ENCODE measurements at places on chromosomes 5 and 9. TPM values are rescaled to one million over a fixed set of nuclear protein-coding genes. Genes with fewer than 3 reads are reported as not detected.

GRCh38 chr9:846852-847251, 5.4 kb downstream of the DMRT1 start:
- DNase-seq: no peak

- DNase-seq: no peak
Measured at GRCh38 chr9:79693750-79694149, 122.0 kb downstream of the TLE4 start.

GRCh38 chr9:84996716-84997115, 327.2 kb downstream of the NTRK2 start:
- DNase-seq: no peak

DNA sequence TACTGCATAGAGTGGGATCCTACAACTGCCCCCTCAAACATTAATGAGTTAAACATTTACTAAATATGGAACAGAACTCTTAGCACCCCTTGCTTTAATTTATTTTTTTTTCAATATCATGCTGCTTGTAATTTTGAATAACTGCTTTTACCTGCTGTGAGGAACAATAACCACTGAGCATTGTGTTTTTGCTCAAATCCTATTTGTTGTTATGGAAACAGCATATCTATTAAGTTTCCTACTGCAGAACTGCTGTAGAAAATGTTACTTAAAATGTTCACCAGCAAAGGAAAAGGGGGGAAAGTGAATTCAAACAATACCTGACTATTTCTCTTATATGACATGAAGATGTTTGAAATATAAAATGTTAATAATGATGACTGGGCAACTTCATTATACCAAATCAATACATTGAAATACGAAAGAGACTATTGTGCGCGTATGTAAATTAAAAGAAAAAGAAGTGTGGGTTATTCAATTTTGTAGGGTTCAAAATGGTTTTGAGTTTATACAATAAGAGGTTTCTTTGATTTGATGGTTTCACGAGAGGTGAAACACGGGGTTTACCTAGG, 1043.8 kb upstream of the NUDT12 start:
- DNase-seq: no peak

DNA sequence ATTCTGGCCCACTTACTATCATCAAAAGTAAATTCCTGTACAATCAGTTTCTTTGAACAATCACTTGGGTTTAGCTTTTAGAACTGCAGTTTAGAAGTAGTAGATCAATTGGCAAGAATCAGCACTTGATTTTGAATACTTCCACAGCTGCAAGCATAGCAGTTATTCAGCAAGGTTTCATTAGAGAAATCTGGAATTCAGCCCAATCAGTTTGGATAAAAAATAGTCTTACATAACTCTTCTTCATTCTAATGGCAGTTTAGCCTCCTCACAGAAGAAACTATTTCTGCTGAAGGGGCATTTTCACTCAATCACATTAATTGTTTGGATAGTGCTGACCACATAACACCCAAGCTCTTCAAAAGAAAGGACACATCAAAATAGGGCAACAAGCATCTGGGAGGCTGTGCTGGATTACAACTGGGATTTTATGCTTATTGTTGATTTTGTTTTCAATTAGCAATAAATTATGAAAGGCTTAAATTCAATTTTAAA, 336.2 kb upstream of the PDE4D start:
- no peak for DNase-seq

- DNase-seq: no peak
Measured at GRCh38 chr5:132008961-132009680, 2.3 kb downstream of the ACSL6 start.

- no peak for DNase-seq
Measured at GRCh38 chr9:123631862-123632261, 275.9 kb downstream of the CRB2 start.

DNA sequence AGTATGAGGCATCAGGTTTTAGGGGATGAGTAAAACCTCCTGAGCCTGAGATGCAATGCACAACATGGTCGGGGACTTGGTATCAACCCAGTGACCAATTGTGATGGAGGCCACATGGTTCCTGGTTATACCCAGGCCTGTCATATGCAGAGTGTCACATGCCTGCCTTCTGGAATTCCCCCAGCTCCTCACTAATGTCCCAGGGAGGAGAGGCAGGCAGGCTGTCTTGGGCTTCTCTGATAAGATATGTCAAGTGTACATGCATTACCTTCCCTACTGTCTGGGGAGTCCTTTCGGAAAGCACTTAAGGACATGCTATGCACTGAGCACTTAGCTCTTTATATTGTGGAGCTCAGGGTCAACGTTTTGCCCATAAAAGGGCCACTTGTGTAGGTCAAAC, 14.2 kb upstream of the PALM2AKAP2 start:
- DNase-seq: no peak

GRCh38 chr5:149363936-149364335, 6.1 kb downstream of the PCYOX1L start:
- no peak for DNase-seq

- peak; percentile 65 for DNase-seq
Measured at GRCh38 chr9:18721267-18721994, 247.5 kb downstream of the ADAMTSL1 start.

GRCh38 chr5:150114102-150114641, 27.8 kb upstream of the CSF1R start:
- DNase-seq: no peak

- DNase-seq: no peak
Measured at GRCh38 chr5:111892949-111893348, 136.0 kb upstream of the NREP start.

DNA sequence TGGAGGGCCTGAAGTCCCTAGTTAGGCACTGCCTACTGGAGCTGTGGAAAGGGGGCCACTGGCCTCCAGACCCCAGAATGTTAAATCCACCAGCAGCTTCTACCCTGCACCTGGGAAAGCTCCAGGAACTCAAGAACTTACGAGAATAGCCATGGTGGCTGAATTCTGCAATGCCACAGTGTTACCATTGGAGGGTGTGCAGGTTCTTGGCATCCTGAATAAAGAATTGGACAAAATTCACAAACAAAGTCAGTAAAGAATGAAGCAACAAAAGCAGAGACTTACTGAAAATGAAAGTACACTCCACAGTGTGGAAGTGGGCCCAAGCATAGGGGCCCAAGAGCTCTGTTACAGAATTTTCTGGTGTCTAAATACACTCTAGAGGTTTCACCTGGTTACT, 107.0 kb downstream of the PRDM9 start:
- no peak for DNase-seq

GRCh38 chr9:30773427-30773826, 1611.0 kb upstream of the ACO1 start:
- no peak for DNase-seq

DNA sequence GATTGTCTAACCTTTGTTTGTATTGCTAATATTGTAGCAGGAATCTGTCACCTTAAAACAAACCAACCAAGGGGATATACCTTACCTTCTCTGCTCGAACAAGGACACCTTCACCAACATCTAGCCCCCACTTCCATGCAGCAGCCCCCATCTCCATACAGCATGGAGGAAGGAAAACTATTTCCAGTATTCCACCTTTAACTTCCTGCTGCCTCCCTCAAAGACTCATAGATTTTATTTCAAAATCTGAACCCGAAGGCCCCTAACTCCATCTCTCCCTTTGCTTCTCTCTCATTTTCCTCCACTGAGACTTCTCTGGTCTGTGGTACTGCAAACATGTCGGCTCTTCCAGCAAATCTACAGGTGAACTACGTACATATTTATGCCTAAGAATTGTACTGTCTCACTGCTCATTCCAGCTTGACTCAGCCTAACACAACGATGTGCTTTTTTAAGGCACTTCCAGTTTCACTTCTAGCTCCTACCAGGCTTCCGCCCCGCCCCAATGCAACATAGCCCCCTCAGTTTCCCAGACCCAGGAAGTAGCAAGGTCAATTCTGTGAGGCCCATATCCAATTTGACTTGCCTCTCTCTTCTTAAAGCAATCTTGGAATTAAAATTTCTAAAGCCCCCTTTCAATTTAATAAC, 70.7 kb upstream of the RNF38 start:
- DNase-seq: no peak

- no peak for DNase-seq
Measured at GRCh38 chr9:92722386-92723298, 42.0 kb downstream of the BICD2 start.

DNA sequence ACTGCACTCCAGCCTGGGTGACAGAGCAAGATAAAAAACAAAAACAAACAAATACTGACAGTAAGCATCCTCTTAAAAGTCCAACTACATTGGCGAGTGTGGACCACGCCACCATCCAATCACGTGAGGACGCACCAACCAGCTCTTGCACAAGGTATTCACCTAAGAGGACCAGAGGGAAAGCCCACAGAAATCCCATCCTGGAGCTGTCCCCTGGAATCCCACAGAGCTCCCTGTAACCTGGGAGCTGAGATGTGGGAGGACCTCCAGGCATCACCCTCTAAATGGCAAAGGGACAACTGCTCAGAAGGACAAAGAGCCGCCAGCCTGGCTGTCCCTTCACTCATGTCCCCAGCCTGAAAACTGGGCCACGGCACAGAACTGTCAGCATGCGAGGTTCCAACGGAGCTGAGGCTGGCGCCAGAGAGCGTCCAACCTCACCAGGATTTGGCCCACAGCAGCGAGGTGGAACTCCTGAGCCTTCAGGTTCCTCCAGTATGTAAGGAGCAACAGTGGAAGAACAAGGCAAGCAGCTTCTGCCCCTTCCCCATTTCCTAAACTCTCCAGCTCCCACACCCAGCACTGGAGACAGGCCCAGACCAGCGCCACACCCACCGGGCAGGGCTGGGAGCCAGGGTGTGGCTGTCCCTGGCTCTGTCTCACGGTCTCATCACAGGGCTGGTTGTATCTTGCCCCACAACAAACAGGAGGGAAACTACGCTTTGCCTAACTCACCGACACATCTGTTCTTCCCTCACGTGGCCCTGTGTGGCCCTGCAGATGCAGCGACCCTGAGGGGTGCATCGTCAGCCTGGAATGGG, 15.2 kb downstream of the IPPK start:
- no peak for DNase-seq

GRCh38 chr9:98357921-98358535, 102.6 kb upstream of the TBC1D2 start:
- DNase-seq: no peak

DNA sequence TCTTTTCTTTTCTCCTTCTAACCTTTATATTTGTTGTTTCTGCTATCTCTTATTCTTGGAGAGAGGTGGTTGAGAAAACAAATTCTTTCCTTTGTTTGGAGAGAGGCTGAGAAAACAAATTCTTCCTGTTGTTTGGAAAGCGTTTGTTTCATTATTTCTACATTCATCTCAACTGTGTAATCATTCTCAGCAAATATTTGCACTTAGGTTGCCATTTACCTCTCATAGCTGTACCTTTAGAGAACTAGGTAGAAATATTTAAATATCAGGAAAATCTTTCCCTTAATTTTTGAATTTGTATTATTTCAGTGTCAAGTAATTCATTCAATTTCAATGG, 1824.4 kb upstream of the CDH9 start:
- DNase-seq: no peak

GRCh38 chr5:16742938-16743337, 126.1 kb upstream of the RETREG1 start:
- no peak for DNase-seq

GRCh38 chr9:124369231-124369797, 45.9 kb downstream of the PSMB7 start:
- DNase-seq: no peak

DNA sequence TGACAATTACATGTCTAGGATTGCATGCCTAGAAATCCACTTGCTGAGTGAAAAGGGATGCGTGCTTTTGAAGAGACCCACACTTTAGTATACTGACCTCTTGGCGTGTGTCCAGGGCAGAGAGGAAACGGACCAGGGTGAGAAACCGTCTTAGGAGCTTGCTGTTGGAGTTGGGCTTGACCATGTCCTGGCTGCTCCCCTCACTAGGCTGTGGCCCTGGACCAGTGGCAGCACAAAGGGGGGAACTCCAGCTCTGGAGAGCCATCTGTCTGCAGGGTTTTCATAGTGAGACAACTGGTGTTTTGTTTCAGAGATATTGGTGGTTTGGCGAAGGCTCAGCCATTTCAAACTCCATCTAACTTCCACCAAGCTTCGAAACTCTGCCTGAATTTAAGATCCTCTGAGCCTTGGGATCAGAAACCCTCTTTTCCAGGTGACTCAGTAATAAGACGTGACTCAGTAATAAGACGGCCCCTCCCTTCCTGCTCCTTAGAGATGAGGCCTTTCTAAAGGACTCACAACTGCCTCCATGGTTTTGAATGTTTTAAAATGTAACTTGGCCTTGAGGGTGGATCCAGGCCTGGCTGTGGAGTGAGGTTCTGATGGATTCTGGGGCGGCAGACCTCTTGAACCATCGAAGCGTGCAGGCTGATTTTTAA, 165.8 kb downstream of the MELK start:
- DNase-seq: no peak

- no peak for DNase-seq
Measured at GRCh38 chr5:177600508-177601018, 631 bp downstream of the B4GALT7 start.

GRCh38 chr9:27441741-27442070, 82.4 kb upstream of the IFNK start:
- DNase-seq: no peak

GRCh38 chr9:112059145-112059965, 115.7 kb downstream of the SUSD1 start:
- DNase-seq: no peak

DNA sequence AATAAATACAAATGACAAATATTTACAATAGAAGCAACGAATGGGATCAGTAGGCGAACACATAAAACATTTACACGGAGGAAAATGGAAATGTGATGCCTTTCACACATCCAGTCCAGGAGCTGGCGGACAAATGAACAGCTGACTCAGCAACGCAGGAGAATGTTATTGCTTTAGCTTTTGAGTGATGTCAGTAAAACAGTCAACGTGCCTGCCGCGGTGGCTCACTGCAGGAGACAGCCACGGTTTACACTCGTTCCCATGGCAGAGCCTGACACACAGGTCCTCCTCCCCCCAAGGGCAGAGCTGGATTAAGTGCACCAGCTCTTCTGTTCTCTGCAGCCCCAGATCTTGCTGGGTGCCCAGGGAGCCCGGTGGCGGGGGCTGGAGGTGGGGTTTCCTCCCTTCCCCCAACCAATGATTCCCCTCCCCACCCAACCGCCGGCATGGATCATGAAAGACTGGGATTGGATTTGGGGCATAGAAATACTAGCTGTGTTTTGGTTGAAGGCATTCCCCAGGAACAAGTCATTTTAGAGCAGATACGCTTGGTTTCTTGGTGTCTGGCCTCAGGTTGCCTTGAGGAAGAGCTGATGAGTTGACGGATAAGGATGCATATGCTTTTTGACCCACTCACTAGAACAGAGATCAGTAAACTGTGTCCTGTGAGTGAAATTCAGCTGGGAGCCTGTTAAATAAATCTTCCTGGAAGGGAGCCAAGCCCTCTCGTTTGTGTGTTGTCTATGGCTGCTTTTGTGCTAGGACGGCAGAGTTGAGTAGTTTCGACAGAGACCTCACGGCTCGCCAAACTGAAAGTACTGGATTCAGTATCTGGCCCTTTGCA, 12.5 kb downstream of the STC2 start:
- no peak for DNase-seq

The NOTCH1 gene
- polyA plus RNA-seq: 25.4 TPM

The VCAN gene
- 295 TPM for polyA plus RNA-seq

The SPAAR gene
- polyA plus RNA-seq: 1.6 TPM

The PCAT7 gene
- 0.41 TPM for polyA plus RNA-seq

The RIOK2 gene
- 46.6 TPM for polyA plus RNA-seq

The SH3RF2 gene
- 4.8 TPM for polyA plus RNA-seq

The NDUFAF2 gene
- 27.4 TPM for polyA plus RNA-seq

The SHOC1 gene
- 0.79 TPM for polyA plus RNA-seq

The MEIKIN gene
- not detected for polyA plus RNA-seq
